Heart right ventricle (tissue), 16 donors: ENCODE measurements at places on chromosomes 5 and 9.

DNA sequence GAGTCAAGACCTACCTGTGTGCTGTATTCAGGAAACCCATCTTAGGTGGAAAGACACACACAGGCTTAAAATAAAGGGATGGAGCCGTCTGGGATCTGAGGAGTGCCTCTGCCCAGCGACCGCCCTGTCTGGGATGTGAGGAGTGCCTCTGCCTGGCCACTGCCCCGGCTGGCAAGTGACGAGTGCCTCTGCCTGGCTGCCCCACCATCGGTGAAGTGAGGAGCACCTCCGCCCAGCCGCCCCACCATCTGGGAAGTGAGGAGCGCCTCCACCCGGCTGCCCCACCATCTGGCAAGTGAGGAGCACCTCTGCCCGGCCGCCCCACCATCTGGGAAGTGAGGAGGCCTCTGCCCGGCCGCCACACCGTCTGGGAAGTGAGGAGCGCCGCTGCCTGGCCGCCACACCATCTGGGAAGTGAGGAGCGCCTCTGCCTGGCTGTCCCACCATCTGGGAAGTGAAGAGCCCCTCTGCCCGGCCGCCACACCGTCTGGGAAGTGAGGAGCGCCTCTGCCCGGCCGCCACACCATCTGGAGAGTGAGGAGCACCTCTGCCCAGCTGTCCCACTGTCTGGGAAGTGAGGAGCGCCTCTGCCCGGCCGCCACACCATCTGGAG is 33.7 kb downstream of the SAXO1 start:
- no peak for DNase-seq

GRCh38 chr9:136342181-136343120 is 15.1 kb downstream of the GPSM1 start:
- DNase-seq: peak; percentile 88

DNA sequence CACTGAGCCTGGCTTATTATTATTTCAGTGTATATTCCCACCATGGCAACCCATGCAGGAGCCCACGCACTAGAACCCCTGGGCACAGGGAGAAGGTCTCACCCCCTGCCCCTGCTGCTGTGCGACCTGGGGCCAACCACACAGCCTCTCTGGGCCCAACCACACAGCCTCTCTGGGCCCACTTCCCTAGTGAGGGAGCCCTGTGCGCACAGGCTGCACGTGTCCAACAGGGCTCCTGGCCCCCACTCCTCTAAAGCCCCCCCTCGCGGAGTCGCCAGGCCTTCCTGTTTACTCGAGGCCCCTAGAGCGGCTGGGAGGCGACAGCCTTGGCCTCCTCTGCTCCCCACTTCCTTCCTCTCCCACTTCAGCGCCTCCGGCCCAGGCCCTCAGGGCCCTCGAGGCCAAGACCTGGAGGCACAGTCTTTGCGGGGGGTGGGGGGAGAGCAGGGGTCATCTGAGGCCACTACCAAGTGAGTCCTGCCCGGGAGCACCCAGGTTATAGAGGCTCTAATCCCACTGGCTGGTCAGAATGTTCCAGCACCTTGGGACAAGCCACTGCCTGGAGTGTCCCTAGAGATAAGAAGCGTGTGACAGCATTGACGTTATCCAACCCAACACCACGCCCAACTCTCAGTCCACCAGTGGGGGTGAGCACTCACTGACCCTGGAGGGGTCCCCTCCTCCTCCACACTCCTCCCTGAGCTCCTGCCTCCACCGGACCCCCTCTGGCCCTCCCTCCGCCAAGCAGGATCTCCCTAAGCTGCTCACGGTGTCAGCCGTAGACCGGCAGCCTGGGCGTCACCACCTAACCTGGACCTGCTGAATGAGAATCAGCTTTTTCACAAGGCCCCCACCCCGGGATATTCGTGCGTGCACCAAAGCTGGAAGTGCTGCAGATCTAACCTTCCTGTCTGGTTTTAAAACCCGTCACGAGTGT is 7.9 kb upstream of the ENG start:
- DNase-seq: peak; percentile 93

GRCh38 chr9:129567842-129568559 is 52.9 kb downstream of the C9orf50 start:
- peak; percentile 37 for DNase-seq

DNA sequence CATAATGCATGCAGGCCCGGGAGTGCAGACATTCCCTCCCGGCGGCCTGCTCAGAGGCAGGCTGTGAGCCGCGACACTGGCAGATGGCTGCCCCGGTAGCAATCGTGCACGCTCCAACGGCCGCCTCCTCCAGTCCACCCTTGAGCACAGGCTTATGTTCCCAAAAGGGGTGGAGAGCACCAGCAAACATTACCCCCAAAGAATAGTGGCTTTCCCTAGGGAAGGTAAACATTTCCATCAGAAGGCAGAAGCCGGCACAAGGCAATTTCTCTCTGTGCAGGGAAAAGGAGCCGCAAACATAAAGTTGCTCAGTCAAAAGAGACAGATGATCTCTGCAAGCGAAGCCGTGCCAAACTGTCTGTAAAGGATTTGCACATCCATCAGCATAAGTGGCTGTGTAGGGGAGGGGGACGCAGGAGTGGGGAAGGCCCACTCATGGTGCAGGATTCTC is 92.5 kb downstream of the SIL1 start:
- no peak for DNase-seq

- no peak for DNase-seq
Measured at GRCh38 chr5:131281133-131281867, 17.4 kb downstream of the CDC42SE2 start.

DNA sequence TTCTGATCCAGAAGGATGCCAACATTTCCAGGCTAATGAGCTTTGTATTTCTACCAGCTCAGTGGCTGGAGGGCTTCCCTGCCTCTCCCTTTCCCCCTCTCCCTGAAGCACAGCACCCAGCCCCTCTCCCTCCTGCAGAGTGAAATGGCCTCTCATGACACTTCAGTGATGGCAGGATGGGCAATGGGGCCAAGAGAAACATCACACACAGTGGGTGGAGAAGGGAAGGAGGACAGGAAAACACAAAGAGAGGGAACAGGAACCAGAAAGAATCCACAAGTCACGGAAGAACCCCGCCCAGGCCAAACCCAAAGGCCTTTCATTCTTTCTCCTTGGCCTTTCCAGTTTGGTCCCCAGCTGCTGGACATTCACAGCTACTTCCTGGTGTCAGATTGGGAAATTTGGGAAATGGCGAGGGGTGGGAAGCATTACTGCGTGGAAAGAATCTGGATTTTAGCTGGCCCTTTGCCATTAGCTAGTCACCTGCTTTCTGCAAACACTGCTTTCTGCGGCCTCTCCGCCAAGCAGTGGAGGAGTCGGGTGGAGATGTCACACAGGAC is 82.6 kb downstream of the GLDC start:
- DNase-seq: no peak

DNA sequence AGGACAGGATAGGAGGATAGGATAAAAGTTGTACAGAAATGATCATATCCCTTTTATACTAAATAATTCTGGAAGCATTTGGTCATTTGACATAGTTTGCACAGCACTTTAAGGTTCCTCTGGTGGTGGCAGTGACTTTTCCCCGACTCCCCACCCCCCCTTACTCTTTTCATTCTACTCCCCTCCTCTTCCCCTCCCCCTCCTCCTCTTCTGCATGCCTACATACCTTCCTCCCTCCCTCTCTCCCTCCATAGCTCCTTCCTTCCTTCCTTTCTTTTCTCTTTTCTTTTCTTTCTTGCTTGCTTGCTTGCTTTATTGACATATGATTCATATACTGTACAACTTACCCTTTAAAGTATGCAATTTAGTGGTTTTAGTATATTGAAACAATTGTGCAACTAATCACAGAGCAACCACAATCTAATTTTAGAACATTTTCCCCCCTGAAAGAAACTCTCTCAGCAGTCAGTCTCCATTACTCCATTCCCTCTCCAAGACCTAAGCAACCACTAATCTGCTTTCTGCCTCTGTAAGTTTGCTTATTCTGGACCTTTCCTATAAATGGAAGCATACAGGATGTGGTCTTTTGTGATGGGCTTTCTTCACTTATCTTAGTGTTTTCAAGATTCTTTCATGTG is 159.0 kb downstream of the HACD4 start:
- DNase-seq: no peak

DNA sequence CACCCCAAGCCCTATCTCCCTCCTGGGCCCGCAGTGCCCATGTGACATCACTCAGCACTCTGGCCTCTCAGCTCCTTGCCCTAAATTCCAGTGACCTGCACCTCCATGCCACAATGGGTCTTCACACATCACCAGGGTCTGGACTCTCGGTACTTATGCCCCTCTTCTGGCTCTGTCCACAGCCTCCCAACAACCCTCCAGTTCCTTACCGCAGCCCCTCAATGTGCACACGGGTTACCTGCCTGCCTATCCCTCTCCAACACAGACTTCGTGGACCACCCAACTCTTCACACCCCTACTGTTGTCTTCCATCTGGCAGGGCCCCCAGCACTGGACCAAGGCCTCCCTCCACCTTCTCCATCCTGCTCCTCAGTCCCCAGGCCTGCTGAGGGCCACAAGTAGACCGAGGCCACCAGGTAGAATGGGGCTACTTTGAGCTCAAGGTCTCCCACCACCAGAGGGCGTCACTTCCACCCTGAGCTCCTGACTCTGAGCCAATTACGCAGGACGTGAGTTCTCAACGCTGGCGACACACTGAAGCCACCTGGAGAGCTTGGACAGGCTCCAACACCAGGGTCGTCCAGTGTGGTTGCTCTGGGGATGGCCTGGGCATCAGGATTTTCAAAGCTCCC is 172.1 kb downstream of the GABBR2 start:
- DNase-seq: no peak

DNA sequence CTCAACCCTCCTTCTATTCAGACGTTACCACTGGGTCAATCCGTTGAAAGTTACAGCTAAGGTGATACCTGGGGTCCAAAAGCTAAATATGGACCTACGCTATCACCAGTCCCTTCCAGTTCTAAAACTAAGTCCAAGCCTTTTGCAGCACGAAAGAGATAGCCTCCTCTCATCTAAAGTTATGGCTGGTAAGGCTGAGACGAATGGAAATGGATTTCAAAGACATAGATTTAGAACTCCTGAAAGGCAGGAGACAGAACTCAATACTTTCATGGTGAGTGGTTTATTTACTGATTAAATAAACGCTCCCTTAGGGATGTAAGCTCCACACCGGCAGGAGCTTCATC is 751 bp upstream of the RIC1 start:
- DNase-seq: no peak

GRCh38 chr5:104111632-104112031 is 549.0 kb upstream of the NUDT12 start:
- DNase-seq: no peak

DNA sequence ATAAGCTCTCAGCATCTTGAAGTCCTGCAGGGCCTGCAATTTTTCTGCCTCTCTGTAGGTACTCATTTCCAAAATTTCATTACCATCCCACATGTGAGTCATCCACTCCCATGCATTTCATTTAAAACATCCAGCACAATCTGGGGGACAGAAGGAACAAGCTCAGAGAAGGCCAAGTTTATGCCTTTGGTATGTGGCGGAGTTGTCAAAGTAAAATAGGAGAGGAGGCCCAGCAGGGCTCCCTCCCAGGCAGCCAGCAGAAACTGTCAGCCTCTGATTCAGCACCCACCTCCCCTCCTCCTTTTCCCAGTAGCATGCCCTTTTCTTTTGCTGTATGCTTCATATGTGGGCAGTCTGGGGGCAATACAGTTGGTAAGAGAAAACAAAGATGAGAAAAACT is 126.4 kb upstream of the ZNF366 start:
- no peak for DNase-seq

GRCh38 chr9:108645520-108645919 is 210.3 kb downstream of the ACTL7B start:
- DNase-seq: no peak

- no peak for DNase-seq
Measured at GRCh38 chr9:91289244-91289643, 72.5 kb downstream of the AUH start.

GRCh38 chr5:22044229-22044628 is 808.9 kb downstream of the CDH12 start:
- no peak for DNase-seq

DNA sequence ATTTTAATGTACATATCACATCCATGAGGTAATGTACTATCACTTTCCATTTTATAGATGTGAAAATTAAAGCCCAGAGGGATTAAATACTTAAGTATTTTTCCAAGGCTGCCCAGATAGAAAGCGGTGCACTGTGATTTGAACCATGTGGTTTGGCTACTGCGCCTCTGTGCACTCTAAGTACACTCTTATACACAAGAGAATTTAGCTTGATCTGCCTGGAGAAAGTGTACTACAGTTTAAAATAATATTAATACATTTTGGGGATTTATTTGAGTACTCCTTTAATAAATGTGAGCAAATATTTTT is 360.4 kb upstream of the ACTBL2 start:
- no peak for DNase-seq
